AG04450 (cell line): ENCODE measurements at places on chromosomes 2 and 18.

DNA sequence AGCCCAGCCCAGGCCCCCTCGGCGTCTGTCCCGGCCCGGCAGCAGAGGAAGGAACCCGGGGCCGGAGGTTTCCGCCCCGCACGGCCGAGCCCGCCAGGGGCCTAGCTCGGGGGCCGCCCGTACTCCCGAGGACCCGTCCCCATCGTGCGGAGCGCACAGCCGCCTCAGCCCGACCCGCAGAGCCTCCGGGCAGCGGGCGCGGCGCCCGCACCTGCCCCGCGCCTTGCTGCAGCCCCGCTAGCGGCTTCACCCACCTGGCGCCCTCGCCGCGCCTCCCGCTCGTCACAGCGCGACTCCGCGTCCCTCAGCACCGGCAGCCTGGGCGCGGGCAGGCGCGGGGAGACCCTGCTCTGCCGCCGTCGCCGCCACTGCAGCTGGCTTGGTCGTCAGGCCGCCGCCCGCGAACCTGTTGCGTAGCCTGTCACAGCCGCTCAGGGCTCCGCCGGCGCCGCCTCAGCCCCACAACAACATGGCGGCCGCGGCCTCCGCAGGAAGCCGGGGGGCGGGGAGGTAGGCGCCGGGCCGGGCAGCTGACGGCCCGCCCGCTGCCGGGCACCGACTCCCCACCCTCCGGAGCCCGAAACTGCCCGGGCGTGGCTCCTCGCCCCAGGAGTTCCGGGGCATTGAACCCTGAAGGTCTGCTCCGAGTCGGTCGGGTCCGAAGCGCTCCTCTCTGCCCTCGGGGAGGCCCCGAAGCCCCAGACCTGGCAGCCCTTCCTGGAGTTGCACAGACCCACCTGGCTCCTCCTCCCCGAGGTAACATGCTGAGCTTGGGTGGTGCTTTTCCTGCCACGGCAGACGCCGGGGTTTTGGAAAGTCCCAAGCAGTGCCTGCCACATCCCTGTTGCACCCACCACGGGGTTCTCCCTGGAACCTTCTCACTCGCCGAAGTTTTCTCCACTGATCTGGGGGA is at the start of gene ITSN2:
Gene ITSN2, minus strand, starts transcription at position 487 of the 913 bp plus-strand sequence. CDS start 32,454 bp downstream, outside the sequence.
- DNase-seq = no peak

DNA sequence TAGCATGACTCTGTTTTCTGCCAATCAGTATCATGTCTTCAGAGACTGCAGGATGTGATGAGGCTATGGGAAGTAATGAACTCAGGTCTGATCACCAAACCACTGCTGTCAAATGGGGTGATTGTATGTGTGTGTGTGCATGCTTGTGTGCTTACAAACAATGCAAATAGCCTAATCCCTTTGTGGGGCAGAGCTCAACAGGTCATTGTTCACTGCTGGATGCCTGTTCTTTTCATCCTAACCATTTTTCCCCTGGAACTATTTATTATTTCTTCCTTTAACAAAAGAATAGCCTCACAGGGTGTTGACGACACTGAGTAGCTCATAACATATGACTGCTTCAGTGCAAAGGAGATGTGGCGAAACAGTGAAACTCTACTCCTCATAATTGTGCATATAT is 55.9 kb downstream of the NXPH2 start:
- no peak for DNase-seq

DNA sequence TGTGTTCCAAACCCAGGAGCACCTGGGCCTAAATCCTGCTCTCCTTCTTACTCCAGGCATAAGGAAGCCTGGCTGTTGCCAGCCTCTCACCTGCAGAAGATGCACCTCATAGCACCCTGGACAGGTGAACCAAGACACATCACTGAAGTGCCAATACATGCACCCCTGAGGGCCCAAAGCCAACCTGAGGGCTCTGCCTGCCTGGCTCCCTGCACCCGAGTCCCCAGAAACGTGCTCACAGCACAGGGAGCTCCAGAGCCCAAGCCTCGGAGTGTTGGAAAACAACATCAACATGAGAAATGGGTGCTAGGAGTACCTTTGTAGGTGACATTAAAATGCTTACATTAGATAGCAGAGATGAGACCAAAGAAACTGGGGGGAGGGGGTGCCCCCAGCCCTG is 96.3 kb upstream of the RAB6C start:
- no peak for DNase-seq

DNA sequence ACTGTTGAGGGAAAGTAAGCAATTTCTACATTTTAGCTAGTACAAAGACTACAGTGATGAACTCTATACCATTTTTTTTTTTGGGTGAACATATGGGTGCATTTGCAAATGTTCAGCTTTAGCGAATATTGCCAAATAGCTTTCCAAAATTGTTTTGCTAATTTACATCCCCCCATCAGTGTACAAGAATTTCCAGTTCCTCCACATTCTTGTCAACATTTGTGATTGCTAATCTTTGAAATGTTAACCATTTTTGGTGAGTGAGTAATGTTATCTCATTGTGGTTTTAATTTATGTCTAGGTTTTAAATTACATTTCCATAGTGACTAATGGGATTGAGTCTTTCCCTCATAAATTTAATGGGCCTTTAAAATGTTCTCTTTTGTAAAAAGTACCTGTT is 16.4 kb upstream of the CNRIP1 start:
- DNase-seq = peak; percentile 24

- no peak for DNase-seq
These were observed 761.5 kb upstream of the SOX11 start for GRCh38 chr2:4930704-4931103.
